ENCODE measurements at places on chromosomes 5 and 9.

DNA sequence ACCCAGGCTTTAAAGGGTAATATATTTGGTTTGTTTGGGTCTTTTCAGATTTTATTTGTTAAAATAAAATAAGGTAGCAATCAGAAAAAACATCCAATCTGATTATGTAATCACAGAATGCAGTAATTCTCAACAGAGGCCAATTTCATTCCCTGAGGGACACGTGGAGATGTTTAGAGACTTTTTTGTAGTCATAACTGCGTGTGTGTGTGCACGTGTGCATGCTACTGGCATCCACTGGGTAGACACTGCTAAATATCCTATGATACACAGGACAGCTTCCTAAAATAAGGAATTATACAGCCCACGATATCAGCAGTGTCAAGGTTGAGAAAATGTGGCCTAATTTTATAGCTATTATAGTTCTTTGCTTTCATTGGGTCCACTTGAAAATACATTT lies 180.8 kb upstream of the KLF9 start:
- no peak for DNase-seq

- DNase-seq, result no peak
Observed at GRCh38 chr9:97985058-97985861, 2.1 kb downstream of the ANP32B start.

DNA sequence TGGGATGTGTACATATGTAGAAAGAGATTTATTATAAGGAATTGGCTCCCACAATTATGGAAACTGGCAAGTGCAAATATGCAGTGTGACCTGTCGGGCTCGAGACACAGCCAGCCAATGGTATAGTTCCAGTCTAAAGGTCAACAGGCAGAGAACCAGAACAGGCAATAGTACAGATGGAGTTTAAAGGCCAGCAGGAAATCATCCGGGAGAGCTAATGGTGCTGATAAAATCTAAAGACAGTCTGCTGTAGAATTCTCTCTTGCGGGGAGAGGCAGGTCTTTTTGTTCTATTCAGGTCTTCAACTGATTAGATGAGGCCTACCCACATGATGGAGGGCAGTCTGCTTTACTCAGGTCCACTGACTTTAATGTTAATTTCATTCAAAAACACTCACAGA lies 21.8 kb downstream of the ANKRD31 start:
- DNase-seq, result no peak

DNA sequence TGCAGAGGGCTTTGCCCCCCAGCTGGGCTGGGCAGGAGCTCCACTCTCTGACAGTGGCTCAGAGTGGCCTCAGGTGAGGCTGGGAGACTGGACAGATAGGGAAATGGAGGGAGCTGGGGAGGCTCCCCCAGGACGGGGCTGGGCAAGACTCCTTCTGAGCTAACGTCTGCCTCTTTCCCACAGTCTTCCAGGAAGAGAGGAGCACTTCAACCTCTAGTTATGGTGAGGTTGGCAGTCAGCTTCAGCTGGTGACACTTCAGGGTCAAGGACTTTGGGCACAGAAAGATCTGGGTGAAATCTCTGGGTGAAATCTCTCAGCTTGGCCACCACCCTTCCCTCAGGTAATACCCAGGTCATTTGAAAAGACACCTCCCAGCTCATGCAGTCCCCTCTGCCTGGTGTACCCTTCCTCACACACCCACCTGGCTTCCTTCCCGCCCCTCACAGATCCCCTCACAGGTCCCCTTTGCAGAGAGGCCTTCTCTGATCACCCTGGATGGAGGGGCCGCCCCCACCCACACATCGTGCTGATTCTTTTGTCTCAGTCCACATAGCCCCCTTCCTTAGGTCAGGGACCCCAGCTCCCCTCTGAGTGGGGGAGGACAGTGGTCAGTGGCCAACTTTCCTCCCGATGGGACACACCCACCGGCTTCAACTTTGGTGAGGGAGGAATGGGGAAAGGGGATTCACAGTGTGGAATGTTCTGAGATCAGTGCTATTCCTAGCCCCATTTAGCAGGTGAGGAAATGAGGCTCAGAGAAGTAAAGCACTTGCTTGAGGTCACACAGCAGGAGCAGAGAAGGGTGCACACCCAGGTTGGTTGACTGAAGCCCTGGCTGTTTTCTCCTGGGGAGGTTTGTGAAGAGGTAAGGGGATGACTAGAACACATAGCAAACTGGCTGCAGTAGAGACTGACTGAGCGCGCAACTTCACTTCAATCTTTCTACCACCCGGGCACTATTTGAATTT lies 15.8 kb upstream of the NEURL1B start:
- DNase-seq, result no peak

DNA sequence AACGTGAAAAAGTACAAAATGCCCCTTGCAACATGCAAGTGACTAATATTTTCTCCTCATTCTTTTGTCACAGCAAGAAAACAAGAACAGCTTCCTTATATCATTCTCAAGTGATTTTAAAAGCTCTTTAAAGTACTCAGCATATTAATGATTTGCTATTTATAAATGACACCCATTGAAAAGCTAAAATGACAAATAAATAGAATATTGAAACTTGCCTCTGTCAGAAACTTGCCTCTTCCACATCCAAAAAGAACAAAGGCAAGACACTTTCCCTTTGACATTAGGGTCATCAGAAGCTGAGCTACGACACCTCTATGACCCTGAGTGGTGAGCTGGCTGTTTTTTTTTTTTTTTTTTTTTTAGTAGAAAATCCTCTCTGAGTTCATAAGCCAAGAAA lies 339.6 kb upstream of the ITGA1 start:
- no peak for DNase-seq

DNA sequence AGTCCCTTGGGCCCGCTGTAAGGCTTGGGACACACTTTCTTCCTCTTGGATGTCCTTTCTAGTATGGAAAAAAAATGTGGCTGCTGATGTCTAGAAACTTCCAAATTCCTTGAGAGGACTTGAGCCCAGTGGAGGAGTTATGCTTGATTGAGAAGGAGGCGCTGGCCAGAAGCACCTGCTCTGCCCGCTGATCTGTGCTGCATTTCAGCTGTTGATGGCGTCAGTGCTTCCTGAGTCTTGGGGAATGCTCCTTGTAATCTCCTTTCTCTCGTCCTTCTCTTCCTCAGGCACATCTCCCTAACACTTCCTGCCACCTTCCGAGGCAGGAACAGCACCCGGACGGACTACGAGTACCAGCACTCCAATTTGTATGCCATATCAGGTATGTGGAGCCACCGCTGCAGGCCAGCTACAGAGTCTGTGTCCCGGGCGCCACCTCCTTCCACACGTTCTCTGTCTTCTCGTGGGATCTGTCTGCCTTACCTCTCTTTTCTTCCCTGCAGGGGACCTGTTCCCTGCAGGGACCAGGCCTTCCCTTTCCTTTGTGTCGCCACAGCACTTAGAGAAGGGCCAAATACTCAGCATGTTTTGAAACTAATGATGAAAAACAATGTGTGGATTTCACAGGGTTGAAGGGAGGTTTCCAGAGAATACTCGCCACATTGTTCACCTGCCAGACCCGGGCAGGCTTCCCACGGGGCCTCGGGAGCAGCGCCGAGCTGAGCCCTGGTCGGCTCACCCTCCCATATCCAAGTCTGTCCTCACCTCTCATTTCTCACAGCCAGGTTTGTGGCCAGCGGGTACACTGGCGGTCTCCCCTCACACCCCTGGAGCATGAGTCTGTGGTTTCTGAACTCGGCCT lies 95.2 kb downstream of the MVB12B start:
- no peak for DNase-seq

GRCh38 chr9:30103647-30104394 lies 2280.6 kb upstream of the ACO1 start:
- no peak for DNase-seq

DNA sequence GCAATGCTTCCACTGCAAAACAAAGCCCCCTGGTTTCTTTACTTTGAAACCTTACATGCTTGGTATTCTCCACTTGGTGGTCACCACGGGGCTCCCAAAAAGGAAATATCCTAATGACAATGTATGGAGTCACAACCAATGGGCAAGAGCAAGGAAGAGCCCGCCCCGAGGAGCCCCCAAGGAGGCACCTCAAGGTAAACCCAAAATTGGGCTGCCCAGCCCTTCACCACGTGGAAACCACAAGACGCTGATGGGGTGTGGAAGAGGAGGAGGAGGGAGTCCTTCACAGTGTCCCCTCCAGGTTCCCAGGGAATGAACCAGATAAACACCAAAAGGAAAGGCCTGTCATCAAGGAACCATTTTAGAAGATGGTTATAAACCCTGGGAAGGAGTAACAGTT lies 3.8 kb downstream of the ROR2 start:
- no peak for DNase-seq
